ENCODE measurements at places on chromosomes 5 and 9.

DNA sequence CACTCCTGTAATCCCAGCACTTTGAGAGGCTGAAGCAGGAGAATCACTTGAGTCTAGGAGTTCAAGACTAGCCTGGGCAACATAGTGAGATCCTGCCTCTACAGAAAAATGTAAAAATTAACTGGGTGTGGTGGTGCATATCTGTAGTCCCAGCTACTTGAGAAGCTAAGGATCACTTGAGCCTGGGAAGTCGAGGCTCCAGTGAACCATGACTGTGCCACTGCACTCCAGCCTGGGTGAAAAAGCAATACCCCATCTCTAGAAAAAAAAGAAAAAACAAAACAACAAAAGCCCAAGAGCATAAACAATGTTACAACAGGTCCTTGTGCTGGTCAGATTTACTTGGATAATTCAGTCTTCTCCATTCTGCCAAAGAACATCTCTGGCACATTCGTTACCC lies 44.3 kb upstream of the TGFBR1 start:
- DNase-seq: no peak

DNA sequence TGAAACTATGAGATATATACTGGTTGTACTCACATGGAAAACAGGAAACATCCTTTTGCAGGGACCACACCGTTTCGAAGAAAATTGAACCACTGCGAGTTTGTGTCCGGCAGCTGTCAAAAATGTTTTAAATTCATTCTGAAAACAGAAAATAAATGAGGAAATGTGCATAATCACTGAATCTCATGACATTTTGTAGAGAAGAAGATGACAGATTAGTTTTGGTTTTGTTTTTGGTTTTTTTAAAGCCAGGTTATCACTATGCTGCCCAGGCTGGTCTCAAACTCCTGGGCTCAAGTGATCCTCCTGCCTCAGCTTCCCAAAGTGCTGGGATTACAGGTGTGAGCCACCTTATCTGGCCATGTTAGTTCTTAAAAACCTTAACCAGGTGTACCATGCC lies 3.5 kb downstream of the TXNDC8 start:
- DNase-seq: no peak

- no peak for DNase-seq
Observed at GRCh38 chr5:160469156-160470144, 47.8 kb downstream of the PTTG1 start.

- no peak for DNase-seq
Observed at GRCh38 chr5:180494510-180495181, 467 bp downstream of the CNOT6 start.

DNA sequence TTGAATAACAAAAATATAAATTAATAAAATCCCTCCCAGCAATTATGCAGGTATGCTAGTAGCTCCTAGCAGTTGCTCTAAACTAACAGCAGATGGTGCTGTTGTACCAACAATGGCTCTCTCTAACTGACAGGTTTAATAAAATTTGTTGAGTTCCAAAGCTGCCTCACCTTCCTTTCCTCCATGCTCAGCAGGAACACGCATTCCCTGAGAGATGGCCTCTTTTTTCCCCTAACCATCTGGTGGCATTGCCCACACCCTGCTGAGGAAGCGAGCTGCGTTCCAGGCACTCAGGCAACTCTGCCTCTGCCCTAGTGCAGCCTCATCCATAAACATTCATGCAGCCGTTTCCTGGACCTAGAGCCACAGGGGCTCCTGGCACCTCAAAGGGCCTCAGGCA lies 106.2 kb downstream of the KLHL3 start:
- DNase-seq: no peak

- no peak for DNase-seq
Observed at GRCh38 chr5:97115932-97116331, 26.5 kb downstream of the LIX1 start.

GRCh38 chr5:154118893-154119336 lies 71.6 kb upstream of the GALNT10 start:
- DNase-seq: no peak

DNA sequence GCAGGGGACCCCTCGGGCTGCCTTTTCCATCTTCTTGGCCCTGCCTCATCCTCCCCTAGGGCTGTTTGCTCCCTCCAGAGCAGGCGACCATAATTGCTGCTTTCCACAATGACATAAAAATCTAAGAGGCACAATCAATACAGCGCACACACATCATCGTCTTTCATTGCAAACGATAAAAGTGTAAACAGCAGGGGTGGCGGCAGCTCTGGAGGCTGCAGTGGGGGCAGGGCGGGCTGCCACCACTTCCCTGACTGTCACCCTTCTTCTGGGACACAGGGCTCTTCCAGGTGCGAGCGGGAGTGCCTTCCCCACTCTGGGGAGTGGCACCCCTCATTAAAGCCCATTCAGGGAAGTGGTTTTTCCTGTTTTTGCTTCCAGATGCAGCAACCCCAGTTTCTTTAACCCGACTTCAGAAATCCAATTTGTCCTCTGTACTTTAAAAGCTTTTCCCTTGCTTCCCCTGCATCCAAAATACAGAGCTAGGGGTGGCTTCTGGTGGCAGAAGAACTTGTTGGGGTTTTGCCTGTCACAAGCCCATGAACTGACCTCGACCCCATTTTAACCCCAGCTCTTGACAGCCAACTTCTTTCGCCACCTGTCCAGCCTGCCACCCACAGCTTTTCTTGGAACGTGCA lies 45.7 kb downstream of the TSPAN17 start:
- no peak for DNase-seq

DNA sequence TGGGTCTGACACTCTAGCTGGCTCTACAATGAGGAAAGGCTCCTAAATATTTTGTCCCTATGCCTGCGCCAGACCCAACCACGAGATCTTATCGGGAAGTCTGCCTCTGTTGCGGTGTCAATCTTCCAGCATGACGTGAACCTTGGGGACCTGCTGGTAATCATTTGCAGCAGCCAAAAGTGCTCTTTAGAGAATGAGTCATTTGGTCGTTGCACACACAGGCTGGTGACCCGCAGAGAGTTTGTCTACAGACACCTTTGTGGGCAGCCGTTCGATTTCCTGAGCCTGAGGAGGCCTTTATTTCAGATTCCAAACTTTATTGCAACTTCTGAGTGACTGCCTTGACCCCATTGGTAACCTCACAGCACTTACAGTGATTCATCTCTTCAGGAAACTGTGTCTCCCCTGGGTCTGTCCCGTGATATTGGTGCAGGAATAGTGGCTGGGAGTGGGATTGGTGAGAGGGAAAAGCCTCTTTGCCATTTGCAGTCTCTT lies 326.1 kb downstream of the NSG2 start:
- DNase-seq: no peak

DNA sequence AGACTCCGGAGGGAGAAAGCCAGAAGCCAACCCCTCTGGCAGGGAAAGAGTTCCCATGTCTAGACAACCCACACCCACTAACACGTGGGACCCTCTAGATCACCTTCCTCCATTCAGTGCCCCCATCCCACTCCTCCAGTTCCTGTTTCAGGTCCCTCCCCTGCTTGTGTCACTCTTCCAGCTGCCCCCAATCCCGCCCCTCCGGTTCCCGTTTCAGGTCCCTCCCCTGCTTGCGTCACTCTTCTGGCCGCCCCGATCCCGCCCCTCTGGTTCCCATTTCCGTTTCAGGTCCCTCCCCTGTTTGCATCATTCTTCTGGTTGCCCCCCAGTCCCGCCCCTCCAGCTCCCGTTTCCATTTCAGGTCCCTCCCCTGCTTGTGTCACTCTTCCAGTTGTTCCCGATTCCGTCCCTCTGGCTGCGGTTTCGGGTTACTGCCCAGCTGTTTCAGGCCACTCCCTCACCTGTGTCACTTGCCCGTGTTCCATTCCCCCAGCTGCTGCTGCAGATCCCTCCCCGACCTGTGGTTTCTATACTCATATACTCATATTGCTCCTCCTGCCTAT lies 64.8 kb upstream of the RANBP6 start:
- peak; percentile 54 for DNase-seq

DNA sequence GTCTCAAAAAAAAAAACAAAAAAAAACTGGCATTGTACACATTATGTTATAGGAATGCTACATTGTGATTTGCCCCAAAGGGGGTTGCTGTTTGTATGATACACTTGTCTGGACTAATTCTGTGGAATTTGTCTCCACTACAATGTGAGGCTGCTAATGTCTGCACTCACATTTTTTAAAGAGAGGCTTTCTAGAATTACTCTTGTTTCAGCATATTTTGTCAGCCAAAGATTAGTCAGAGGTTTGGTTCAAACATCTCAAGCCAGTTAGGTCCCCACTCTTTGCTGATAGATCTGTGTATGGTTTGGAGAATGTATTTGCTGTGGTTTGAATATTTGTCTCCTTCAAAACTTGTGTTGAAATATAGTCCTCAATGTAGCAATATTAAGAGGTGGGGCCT lies 59.3 kb upstream of the ZNF169 start:
- DNase-seq: no peak

- no peak for DNase-seq
Observed at GRCh38 chr5:64688965-64689364, 1.3 kb upstream of the SHISAL2B start.

DNA sequence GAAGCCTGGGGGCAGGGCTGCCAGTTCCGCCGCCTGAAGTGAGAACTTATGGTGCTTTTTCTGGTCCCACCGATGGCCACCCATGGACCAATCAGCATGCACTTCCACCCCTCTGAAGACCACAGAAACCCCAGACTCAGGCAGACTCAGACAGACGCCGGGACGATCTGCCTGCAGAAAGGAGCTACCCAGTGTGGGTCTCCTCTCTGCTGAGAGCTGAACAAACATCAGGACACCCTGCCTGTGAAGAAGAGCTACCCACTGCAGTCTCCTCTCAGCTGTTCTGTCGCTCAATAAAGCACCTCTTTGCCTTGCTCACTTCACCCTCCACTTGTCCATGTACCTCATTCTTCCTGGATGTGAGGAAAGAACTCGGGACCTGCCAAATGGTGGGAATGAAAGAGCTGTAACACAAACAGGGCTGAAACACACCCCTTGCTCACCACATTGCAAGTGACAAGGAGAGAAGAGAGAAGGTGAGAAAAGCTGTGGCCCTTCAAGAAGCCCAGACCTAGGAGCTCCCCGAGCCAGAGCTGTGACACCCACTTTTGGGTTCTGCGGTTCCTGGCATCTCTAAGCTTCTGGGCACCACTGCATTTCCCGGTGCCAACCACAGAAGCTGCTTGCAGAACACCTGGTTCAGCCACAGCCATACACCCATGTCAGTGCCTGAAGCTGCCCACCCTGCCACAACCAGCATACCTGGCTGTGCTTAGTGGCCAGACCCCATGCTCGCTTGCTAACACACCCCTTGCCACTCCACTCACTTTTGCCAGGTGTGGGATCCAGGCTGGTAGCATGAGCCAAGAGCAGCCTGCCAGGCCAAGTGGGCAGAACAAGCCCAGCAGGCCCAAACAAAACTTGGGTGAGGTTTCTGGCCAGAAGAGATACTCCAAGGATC lies 114.3 kb upstream of the TSLP start:
- DNase-seq: no peak

GRCh38 chr9:123457583-123457982 lies 101.6 kb downstream of the CRB2 start:
- DNase-seq: no peak

DNA sequence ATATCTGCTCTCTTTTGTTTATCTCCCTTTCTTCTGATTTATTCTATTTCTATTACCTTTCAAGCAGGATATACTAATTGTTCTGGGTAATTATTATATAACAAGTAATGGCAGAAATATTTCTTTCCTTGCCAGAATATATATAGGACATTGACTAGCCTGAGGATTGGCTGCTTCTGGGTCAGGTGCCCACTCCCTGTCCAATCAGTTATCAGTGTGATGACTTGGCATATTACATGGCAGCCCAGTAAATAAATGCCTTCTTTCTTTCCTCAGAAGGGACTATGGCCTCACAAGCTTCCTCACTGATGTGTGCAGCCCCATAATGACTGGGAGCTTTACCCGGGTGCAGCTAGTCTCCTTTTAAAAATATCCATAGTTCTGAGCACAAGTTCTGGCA lies 301.1 kb downstream of the EFNA5 start:
- DNase-seq: no peak

DNA sequence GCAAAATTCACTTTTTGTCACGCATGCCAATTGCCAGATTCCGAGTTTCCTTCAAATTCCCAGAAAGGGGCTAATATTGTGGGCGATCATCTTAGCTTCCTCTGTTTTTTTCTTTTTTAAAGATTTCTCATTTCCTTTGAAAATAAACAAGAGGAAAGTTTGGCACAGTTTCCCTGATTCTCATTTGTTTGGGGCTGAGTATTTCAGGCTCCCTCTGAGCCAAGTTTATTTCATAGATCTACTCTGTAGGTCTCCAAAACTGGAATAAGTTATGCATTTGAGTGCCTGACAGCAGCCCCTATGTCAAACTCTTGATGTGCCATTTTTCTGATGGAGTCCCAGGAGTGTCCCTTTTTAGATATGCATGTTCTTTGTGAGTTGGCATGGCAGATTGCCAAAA lies 1297.2 kb upstream of the WWC1 start:
- DNase-seq: no peak

DNA sequence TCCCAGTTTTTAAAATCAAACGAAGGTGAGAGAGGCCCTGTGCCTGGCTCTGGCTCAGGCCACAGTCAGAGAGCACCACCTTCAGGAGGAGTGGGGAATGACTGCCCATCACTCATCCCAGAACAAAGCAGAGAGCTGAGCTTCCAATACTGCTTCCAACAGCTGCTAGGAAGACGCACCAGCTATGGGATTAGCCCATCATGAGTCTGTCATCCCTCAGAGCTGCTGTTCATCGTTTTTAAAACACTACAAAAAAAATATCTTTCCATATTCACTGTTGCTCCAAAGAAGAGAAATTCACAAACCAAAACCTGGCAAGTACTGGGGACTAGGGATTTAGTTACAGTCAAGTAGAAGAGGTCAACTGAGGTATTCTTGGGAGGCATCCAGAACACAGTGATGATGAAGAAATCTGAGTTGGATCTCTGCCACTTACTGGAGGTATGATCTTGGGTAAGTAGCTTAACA lies 102.4 kb downstream of the CDK5RAP2 start:
- DNase-seq: peak; percentile 78

DNA sequence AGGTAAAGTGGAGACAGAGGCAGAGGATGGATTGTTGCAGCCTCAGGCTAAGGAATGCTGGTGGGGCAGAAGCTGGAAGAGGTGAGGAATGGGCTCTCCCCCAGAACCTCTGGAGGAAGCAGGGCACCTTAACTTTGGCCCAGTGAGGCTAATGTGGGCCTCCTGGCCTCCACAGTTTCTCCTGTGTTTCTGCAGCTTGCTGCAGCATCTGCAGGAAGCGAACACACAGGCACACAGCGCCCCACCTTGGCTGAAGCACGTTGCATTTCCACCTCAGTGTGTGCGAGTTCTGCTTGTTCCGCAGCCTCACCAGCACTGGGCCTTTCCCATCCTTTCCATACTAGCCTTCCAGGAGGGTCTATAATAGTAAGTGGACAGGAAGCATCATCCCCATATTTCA lies 27.2 kb upstream of the ASS1 start:
- DNase-seq: no peak

- DNase-seq: no peak
Observed at GRCh38 chr5:111697215-111697614, 59.8 kb downstream of the NREP start.

GRCh38 chr5:168772316-168772961 lies 193.3 kb upstream of the PANK3 start:
- no peak for DNase-seq

GRCh38 chr9:33295571-33295970 lies 5.3 kb downstream of the NFX1 start:
- no peak for DNase-seq

DNA sequence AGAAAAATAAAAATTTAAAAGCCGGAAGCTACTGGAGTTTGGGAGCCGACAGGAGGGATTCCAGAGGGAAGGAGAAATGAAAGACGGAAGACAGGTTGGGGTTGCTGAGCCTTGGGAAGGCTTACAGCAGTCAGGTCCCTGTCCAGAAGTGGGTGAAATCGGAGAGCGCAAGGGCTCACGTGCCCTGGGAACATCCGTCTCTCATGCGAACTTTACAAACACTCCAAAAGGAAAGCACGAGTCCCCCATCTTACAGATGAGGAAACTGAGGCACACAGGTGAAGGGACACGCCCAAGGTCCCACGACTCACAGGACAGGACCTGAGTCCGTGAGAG lies 347 bp upstream of the OLFML2A start:
- no peak for DNase-seq
